ENCODE measurements at places on chromosomes 5 and 9. TPM values are rescaled to one million over a fixed set of nuclear protein-coding genes. Genes with fewer than 3 reads are reported as not detected.

- no peak overlapping the region for H3K4me3 ChIP-seq
- no peak for DNase-seq
- no peak overlapping the region for H3K27ac ChIP-seq
- no peaks in the 10 kb centered on the region for H3K27me3 ChIP-seq
These were observed 4.8 kb upstream of the FAM240B start for GRCh38 chr9:38724754-38725153.

Gene ESM1
- not detected for total RNA-seq

GRCh38 chr5:4758550-4758949 is 381.6 kb upstream of the ADAMTS16 start:
- no peaks in the 10 kb centered on the region for H3K4me1 ChIP-seq
- no peak overlapping the region for H3K27ac ChIP-seq
- H3K4me3 ChIP-seq = no peak overlapping the region
- H3K27me3 ChIP-seq = no peaks in the 10 kb centered on the region
- no peaks in the 10 kb centered on the region for H3K36me3 ChIP-seq

DNA sequence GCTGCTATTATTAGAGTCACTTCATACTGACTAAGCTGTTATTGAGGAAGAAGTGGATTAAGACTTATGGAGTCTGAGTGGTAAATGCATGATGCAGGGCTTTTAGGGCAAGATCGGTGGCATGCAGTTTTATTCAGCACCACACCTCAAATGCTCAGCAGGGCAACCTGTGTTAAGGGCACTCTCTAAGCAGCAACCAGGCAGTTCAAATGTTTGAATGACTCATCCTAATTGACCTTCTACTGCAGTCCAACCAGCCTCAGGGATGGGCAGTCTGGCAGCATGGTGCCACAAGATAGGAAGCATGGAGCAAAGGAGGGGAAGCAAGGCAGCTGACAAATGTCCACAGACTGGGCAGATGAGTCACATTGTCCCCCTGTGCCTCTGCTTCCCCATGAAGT is 80.2 kb upstream of the MIER3 start:
- no peak for DNase-seq
- no peaks in the 10 kb centered on the region for H3K27me3 ChIP-seq
- no peak overlapping the region for H3K4me3 ChIP-seq
- no peak overlapping the region for H3K27ac ChIP-seq
- H3K4me1 ChIP-seq = no peaks in the 10 kb centered on the region

Gene SLC46A2
- total RNA-seq = not detected

GRCh38 chr5:14417792-14418765 is 163.5 kb upstream of the OTULINL start:
- no peak for DNase-seq
- H3K27me3 ChIP-seq = no peaks in the 10 kb centered on the region
- H3K27ac ChIP-seq = no peak overlapping the region
- H3K4me3 ChIP-seq = no peak overlapping the region

Gene GIN1
- 7.0 TPM for total RNA-seq

Measured in H1 (cell line).